ENCODE measurements at places on chromosomes 16 and 17.

- no peak overlapping the region for H3K27ac ChIP-seq
- H3K4me1 ChIP-seq = peaks cover 7% of the 10 kb centered on the region
These were observed 17.3 kb downstream of the XYLT1 start for GRCh38 chr16:17453364-17454038.

DNA sequence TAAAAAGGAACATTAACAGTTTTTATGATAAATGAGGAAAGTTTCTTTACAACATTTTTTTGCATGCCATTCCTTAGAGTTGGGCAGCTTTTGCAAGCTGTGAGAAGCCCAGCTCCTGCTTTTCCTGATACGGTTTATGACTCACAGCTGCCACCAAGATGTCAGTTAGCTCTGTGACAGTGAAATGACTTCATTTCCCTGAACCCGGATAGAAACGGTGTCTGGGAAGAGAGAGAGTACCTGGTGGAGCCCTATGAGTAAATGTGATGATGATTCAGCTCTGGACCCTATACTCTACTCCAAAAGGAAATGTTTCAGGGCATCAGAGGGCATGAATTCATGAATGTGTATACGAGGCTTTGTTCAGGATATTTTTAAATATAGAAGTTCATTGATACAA lies 366.3 kb upstream of the HSBP1 start:
- no peak overlapping the region for H3K4me3 ChIP-seq
- no peak for DNase-seq
- no peaks in the 10 kb centered on the region for H3K4me1 ChIP-seq
- H3K27ac ChIP-seq = no peak overlapping the region
- no peaks in the 10 kb centered on the region for H3K36me3 ChIP-seq

DNA sequence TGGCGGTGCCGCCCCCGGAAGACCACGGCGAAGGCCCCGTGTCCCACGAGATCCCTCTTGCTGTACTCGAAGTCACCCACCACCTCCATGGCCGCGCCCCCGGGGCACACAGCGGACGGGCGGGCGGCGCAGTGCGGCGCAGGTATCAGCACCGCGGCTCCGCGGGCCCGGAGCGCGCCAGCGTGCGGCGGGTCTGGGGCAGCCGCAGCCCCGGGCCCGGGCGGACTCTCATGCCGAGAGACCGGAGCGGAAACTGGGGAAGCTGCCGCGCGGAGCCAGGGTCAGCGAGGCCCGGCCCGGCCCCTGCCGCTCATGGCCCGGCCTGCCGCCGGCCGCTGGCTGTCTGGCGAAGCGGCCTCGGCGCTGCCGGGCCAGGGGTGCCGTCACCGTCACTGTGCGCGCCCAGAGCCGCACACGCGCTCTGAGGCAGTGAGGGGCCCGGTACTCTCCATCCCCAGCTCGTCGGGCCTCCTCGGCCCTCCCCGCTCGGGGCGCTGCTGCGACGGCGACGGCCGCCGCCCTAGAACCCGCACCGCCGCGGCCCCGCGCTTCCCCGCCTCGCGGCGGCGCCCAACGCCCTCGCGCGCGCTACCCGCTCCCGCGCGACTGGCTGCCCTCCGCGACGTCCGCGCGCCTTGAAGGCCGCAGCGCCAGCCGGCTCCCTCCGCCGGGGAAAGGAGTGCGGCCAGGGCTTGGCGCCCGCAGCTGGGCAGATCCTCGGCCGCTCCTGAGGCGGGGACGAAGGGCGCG lies at the start of gene ULK2:
TSS of gene ULK2 (minus strand) at position 608 of the 750 bp plus-strand sequence. CDS start at position 89, 519 bp downstream.
- 0 out of 2 replicates have a peak, but pooled peaks cover 3% of the 10 kb centered on the region for H3K4me1 ChIP-seq
- no peaks in the 10 kb centered on the region for H3K36me3 ChIP-seq
- peaks cover 14% of the 10 kb centered on the region for H3K27me3 ChIP-seq
- H3K27ac ChIP-seq = no peak within 1 kb of the TSS
- no peak for DNase-seq

DNA sequence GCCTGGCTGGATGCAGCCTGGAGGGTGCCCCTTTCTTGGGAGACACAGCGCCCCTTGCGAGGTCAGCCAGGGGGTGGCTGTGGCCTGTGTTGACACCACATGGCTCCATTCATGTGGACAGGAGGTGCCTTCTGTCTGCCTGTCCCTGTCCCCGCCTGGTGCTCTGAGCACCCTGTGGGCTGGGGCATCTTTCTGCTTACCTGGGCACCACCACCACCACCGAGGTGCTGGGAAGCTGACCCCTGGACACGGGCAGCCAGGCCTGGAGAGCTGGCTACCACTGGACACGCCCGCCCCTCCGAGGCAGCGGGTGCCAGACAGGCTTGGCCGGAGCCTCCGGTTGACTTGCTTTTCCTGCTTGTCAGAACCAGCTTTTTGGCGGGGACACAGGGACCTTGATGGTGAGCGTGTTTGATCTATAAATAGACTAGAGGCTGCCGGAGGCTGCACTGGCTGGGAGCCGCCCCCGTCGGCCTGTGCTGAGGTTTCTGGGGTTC lies 121.3 kb upstream of the GSE1 start:
- DNase-seq = no peak
- H3K4me3 ChIP-seq = no peak overlapping the region
- H3K27me3 ChIP-seq = no peaks in the 10 kb centered on the region
- H3K4me1 ChIP-seq = peaks cover 10% of the 10 kb centered on the region
- no peak overlapping the region for H3K27ac ChIP-seq
